Osteoblast (primary cell): ENCODE measurements at places on chromosomes 12 and 14. TPM values are rescaled to one million over a fixed set of nuclear protein-coding genes. Genes with fewer than 3 reads are reported as not detected.

- DNase-seq: no peak
Measured at GRCh38 chr14:22506778-22507351, 82.2 kb downstream of the DAD1 start.

- DNase-seq: peak; percentile 81
Measured at GRCh38 chr12:120115066-120115465, 1.5 kb downstream of the RAB35 start.

LRP1-AS gene
- not detected in 2 replicates for total RNA-seq

DNA sequence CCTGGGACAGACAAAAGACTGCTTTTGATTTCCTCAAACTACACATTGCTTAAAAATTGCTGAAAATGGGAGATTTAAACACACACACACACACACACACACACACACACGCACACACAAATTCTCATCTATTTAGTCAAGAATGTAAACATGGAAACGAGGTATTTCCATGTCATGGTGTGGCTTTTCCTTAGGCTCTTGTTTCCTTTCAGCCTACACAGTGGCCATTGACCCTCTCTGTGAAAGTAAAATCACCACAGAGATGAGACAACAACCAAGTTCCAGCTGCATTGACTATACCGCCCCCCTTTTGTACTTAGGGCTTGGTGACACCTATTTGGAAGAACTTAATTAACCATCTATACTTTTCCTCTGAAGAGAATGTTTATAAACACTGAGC, 41.9 kb downstream of the TTC8 start:
- no peak for DNase-seq

DNA sequence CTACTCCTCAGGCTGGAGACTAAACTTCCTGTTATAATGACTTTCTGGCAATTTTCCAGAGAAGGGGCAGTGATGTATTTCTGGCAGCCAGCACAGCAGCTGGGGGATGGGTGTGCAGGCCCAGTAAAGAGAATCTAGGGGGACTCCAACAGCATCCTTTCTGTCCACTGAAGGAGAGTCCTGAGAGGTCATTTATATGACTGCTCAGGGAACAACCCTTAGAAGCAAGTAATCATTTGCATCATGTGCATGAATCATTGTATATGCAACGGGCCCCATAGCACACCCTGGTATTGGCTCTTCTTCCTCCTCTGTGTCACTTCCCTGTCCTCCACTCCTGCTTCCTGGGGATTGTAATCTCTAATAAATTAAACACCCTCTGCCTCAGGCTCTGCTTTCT, 493.8 kb downstream of the RPS29 start:
- no peak for DNase-seq

- peak; percentile 23 for DNase-seq
Measured at GRCh38 chr14:100330388-100330931, 7.3 kb downstream of the SLC25A47 start.

- DNase-seq: no peak
Measured at GRCh38 chr12:43988838-43989560, 153.1 kb downstream of the TMEM117 start.

DNA sequence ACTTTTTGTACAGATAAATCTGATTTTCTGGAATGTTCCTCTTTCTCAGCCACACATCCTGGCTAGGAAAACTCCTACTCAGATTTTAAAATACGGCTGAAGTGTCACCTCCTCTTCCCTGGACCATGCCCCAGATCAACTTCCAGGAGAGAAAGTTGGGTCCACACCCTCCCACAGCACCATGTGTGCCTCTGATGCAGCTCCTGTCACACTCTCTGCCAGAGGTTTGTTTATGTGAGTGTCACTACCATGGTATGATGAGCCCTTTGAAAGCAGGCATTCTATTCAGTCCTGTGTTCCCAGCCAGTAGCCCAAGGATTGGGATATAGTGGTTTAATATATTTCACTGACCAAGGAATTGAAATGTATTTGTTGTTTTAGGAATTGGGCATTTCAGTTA, 287.2 kb upstream of the ATP2B1 start:
- no peak for DNase-seq

DNA sequence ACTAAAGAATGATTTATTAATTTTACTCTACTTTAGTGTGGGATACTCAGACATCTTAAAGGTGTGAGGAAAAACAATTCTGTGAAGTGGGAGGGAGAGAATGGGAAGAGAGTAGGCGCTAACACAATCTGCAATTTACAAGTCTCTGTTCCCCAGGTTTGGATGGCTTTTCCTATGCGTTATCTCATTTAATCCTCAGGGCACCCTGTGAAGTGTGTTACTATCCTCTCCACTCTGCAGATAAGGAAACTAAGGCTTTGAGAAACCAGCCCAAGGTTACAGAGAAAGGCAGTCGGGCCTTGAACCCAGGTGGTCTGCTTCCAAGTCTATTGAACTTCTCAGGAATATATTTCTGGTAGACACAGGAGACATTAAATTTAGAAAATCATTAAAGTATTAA, 36.2 kb upstream of the TUBA1C start:
- no peak for DNase-seq

DNA sequence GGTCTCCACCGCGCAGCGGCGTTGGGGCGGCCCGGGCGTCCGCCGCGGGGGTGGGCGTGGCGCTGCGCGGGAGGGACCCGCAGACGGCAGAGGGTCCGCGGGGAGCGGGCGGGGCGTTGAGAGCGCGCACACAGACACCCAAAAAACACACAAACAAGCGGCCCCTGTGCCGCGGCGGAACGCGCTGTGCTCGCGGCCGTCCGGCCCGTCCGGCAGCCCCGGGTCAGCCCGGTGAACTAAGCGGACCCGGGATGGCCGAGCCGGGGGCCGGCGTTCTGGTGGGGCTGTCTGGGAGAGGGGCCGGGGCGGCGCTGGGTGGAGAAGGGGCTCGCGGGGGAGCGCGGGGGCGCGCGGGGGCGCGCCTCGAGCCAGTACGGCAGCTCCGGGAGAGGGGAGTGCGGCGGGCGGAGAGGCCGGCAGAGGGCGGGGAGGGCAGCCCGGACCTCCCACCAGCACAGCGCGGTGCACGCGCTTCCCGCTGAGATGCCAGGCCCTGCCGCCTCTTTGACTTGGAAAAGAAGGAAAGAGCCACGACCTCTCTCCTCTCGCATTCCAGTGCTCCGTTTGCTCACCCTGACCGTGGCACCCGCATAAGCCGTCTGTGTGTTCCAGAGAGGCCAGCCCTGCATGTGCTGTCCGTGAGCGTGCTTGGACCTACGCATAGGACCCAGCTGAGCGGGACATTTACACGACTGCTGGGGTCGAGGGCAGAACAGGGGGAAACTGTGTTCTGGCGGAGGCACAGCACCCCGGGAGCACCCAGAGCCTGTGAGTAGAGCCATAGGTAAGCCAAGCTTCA, 10.3 kb downstream of the SLC6A12 start:
- DNase-seq: peak; percentile 93

DNA sequence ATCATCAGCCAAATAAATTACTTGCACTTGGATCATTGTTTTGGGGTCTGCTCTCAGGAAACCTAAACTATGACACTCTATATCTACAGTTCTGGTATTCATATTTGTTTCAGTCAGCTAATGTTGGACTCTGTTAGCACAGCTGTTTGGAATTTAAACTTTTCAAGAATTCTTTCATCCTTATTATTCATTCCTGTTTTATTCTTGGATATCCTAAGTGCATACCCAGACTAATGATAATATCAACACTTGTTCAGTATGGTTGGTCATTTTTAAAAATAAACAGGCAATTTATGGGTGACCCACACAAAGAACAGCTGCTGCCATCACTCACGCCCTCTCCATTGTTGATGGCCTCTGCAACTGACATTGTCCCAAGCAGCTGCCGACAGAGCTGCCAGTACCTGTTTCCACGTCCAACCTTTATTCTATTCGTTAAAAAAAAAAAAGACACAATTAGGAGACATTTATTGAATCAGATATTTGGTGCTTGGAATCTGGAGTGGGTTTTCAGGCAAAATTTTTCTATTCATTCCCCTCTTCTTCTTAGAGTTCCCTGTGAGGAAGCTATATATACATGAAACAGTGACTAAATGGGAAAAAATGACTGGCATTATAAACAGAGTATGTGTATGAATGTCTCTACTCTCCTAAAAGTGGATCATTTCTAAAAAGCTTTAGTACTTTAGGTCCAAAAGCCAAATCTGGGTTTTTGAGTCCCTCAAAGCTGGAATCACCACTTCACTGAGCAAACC, 252.1 kb upstream of the NAV3 start:
- DNase-seq: no peak

DNA sequence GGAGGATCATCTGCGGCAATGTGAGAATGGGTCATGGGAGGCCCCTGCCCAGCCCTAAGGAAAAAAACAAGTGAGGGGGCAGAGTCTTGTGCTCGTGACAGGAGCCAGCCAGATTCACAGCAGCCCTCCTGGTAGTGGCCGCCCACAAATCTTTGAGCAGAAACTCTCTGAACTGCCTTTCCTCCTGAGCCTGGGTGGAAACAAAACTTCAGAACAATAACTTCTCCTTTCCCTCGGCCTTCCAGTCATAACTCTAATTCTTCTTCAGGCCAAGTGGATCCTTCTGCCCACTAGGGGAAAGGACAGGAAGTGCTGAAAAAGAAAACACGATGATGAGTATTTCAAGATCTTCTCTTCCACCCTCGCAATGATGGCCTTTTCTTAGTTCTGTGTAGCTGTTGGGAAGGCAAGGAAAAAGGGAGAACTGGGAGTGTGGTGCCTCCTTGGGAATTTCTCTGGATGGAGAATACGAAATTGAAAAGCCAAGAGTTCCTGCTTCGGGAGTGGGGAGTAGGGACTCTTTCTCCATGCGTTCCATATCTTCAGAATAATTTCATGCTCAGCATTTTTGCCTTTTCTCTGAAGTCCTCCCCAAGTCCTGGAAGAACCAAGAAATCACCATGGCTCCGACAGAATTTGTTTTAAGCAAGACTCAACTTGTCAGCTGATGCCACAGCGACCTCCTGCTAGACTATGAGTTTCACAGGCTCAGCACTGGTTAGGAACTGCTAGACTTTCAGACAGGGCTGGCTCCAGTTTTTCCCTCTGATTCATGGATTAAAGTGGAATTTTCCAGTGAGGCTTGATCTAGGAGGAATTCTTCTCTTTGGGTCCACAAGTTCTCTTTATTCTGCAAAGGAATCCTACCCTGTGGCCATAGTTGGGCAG, 188.9 kb downstream of the CAND1 start:
- DNase-seq: no peak

ARHGAP9 gene
- total RNA-seq: 0.29 and 0.36 TPM in 2 replicates

DNA sequence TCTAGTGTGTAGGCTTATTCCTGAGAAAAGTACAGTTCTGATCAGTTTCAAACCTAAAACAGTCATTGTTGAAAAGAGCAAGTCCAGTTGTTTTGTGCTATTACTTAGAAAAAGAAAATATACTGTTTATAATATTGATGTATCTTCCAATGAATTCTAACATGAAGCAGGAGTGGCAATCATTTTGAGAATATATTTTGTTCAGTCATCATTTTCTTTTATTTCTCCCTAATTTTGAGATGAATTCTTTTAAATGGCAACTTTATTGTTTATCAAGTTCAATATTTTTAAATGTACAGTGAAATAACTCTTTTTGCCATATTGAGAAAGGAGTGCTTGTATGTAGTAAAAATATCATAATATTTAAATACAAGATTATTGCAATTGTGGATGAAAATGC, 862.2 kb upstream of the MDGA2 start:
- DNase-seq: no peak

GRCh38 chr12:31729705-31730104, 884 bp upstream of the AMN1 start:
- no peak for DNase-seq

ADAM21 gene
- under 0.01 TPM in 1 of 2 replicates, not detected in the other for total RNA-seq

KRT3 gene
- not detected in 2 replicates for total RNA-seq

DNA sequence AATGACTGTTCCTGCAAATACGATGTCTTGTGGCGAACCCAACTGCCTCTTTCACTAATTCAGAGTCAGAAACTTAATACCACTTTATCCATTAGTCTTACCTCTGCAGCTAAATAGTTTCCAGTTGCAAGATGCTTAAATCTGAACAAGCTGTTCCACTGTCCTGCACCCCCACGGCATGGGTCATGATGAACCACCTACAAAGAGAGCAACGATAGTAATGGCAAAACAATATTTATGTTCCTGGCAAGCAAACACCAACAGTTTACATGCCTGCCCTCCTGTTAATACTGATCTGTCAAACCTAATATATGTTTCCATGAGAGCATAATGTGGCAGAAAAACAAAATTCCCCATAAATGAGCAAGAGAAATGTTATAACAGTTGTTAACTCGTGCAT, 121.9 kb downstream of the ITPR2 start:
- no peak for DNase-seq

- peak; percentile 76 for DNase-seq
Measured at GRCh38 chr14:103556946-103557758, 5.3 kb downstream of the BAG5 start.

DNA sequence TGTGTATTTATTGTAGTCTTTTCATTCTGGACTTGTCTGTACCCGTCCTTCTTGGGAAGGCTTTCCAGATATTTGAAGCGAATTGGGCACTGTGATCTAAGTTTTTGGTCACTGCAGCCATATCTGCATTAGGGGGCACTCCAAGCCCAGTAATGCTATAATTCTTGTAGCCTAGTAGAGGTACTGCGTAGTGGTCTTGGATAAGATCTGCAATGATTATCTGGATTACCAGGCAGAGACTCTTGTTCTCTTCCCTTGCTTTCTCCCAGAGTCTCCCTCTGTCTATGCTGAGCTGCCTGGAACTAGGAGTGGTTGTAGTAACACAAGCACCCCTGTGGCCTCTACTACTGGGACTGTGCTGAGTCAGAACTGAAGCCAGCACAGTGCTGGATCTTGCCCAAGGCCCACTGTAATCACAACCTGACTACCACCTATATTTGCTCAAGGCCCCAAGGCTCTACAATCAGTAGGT, 30.0 kb downstream of the SLC38A2 start:
- no peak for DNase-seq

DNA sequence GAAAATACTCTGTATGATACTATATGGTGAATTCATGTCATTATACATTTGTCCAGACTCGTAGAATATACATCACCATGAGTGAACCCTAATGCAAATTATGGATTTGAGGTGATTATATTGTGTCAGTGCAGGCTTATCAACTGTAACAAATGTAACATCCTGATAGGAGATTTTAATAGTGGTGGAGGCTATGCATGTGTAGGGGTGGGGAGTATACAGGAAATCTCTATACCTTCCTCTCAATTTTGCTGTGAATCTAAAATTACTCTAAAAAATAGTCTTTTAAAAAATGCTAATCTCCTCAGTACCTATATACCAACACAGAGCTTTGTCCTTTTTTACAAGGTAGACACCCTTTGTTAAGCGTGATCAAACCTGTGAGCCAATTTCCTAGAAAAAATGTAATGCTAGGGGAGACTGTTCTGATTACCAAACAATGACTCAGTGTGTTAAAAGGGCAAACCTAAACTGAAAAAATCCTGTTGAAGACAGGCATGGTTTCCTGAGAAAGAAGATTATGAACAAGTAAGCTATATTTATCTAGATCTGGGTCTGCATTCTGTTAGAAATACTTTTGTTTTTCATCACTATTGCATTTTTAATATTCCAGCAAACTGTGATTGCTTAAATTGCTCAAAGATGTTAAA, 170.9 kb downstream of the DUSP6 start:
- DNase-seq: no peak
